ENCODE measurements at places on chromosomes 6 and 20.

GRCh38 chr6:154352898-154353585 lies 3.6 kb downstream of the IPCEF1 start:
- no peak for DNase-seq

- no peak for DNase-seq
Observed at GRCh38 chr6:139663996-139664395, 289.5 kb upstream of the CITED2 start.

DNA sequence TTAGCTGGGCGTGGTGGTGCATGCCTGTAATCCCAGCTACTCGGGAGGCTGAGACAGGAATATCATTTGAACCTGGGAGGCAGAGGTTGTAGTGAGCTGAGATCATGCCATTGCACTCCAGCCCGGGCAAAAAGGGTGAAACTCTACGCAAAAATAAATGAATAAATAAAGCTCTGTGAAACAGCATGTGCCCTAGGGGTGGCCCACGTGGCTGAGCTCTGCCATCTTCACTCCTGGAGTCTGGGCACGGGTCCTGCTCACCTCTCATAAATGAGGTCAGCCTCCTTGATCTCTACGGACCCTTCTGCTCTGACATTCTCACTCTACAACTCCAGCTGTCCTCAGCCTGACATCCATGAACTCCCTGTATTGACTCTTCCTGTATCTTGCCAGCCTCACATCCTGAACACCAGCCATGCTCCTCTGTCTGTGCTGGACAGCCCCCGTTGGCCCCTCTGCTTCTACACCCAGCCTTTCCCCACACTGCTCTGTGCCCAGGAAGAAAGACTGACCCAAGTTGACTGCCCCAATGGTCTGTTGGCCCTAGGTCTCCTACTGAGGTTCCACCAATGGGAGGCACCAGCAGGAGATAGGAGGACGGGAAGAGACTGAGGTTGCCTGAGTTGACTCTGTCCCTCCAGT lies 21.9 kb downstream of the CPNE5 start:
- no peak for DNase-seq

GRCh38 chr20:51034988-51035656 lies 12.2 kb upstream of the KCNG1 start:
- DNase-seq, result no peak

GRCh38 chr6:115214283-115214682 lies 846.4 kb downstream of the FRK start:
- no peak for DNase-seq

- DNase-seq, result no peak
Observed at GRCh38 chr20:50689864-50690649, 1.3 kb downstream of the RIPOR3 start.

- no peak for DNase-seq
Observed at GRCh38 chr20:62381202-62381797, 5.6 kb upstream of the RPS21 start.

GRCh38 chr6:108764580-108764950 lies 83.7 kb upstream of the ARMC2 start:
- DNase-seq, result no peak

DNA sequence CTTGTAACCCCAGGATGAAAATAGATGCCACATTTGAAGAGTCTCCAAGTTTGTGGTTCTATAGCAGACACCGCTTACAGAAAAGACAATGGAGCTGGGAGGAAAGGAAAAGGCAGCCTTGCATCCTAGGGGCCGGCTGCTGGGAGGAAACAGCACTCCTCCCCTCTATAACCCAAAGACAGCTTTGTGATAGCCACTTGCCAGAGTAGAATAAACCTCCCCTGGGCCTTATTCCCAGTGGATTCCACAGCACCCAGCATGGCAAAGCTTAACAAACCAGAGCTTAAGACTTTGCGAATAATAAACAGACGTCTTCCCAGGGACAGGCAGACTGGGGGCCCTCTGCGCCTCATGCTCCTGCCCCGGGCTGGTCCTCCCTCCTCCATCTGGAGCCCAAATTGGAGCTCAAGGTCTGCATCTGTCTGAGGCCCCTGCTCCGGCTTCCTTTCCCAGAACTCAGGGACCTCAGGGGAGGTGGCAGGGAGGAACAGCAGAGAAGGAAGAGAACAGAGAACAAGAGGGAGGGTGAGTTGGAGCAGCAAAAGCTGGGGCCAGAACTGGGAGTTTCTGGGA lies 8.8 kb upstream of the TAF8 start:
- DNase-seq, result no peak

DNA sequence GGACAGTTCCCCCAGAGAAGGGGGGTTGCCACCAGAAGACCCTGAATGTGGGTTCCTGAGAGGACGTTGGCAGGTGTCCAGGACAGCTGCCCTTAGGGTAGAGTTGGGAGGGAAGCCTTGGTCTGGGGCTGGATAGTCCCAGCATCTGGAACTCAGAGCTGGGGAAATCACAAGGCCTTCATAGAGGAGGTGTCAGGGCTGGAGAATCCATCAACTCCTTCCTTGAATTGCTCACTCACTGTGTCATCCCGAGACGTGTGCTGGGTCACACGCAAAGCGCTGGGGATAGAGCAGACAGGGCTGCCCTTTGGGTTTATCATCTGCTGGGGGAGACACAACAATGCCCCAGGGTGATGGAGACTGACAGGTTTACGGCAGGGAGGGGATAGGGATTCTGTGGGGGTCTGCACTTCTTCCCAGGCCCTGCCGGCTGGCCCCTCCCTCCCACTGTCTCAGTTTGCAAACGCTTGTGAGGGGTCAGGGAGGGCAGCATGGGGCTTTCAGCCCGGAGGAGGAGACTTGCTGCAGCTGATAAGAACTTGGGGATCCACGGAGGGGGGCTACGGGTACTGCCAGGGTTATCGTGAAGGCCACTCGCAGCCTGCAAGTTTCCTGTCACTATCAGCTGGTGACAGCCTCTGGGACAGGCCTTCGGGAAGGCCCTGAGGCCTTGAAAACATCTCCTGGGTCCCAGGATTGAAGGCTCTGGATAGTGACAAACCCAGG lies 18.6 kb downstream of the RBM38 start:
- DNase-seq, result no peak

- DNase-seq, result no peak
Observed at GRCh38 chr20:47188540-47188939, 168.0 kb downstream of the ZMYND8 start.

GRCh38 chr6:14209000-14209399 lies 91.4 kb downstream of the CD83 start:
- DNase-seq, result no peak

GRCh38 chr6:144305985-144306384 lies 20.9 kb downstream of the UTRN start:
- no peak for DNase-seq

DNA sequence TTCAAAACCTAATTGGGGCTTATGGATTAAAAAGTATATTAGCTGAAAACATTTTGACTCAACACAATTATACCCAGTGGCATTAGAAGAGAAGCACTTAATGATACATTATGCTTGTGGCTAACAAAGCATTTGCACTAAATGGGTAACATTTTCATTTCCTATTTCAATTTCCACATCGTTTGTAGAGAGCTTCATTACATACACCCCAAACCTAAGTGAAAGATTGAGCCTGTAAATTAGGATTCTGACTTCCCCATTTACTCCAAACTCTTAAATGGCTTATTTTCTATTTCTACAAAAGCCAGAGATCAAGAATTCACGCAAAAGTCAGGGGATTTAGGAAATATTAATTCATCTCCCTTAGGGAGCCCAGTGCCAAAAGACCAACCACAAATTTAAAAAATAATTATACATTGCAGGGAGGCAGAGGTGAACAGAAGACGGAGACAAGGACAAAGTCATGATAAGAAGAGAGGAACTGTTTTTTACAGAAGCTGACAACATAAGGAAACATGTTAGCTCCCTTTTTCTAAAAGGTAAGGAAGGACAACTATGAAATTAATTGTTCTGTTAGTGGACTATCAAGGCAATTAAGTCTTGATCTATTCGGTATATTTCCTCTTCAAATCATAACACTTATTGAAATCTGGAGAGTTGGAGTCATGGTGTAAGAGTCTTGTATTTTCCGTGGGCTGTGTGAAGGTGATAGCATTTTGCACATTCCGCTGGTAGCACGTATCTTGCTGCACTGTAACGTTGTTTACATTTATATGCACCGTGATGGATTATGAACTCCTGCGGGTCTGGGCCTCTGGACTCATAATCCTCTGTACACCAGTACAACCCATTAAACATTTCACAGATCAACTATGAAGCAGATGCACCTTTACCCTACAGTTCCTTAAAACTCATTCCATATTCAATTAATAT lies 24.8 kb upstream of the EZR start:
- DNase-seq, result no peak

GRCh38 chr6:161476711-161477110 lies 202.8 kb upstream of the AGPAT4 start:
- no peak for DNase-seq

- DNase-seq, result no peak
Observed at GRCh38 chr6:105136431-105137350, 43.1 kb downstream of the POPDC3 start.

DNA sequence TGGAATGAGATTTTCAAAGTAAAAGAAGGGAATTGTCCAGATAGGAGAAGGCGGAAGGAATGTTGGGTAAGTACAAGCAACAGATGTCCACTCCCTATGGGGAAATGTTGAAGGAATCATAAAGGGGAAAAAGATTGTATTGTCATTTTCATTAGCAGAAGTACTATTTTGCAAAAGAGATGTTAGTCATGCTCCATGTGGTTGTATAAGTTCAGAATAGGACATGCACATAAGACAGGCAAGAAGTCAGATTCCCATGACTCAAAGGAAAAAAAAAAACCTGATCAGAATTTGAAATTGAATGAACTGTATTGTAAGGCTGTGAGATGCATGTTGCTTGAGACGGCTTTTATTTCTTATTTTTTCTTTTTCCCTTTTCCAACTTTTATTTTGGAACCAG lies 36.8 kb downstream of the GRM1 start:
- DNase-seq, result no peak

- DNase-seq, result no peak
Observed at GRCh38 chr6:85449818-85450759, at the start of gene NT5E. NT5E (plus strand) TSS chr6:85450083; CDS start chr6:85450140, 57 bp downstream.

DNA sequence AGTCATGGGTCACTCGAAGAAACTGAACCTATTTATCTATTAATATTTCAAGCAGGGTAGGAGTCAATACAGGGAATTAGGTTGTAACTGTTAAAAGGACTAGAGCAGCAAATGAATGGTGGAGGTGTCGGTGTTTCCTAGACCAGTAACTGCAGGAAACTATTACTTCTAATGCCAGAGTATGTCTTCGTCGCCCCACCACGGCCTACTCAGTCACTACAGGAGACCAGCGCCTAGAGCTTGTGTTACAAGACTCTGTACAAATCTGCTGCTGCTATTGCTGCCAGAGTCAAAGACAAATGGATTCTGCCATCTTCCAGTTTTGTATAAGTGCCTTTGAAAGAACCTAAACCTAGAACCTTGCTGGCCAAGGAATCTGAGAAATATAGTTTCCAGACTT lies 343.9 kb downstream of the SOX4 start:
- no peak for DNase-seq

DNA sequence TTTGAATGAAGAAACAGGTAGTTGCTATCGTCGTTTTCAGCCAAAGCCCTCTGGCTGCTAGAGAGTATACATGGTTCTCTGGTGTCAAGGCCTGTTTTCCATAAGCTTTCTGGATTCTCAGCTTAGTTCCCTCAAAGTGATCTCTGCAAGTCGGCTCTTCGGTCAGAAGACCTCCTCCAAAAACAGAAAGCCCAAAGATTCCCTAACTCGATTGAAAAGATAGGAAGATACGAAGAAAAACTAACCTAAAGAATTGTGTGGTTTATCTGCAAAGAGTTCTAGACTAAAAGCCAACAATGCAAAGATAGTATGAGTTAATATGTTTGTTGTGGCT lies 545 bp upstream of the ASCC3 start:
- no peak for DNase-seq

GRCh38 chr20:9269280-9269971 lies 200.5 kb downstream of the PLCB4 start:
- DNase-seq, result no peak

DNA sequence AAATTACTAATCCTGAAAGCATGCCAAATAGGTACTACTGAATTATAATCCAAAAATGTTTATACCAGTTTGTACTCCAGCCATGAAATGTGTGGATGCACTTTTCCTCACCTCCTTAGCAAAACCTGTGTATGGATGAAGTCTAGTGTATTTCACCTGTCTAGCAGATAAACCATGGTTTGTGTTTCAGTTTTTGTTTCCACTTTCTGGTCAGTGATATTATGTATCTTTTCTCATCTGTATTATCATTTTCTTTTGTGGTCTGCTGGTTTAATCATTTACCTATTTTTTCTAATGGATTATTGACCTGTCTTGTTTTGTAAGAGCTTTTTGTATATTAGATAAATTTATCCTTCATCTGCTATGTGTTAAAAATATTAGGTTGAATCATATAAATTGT lies 41.0 kb upstream of the TMEM217 start:
- DNase-seq, result no peak

- DNase-seq, result no peak
Observed at GRCh38 chr6:72820906-72821305, 199.0 kb downstream of the KCNQ5 start.

- DNase-seq, result no peak
Observed at GRCh38 chr6:39387785-39388184, 65.3 kb upstream of the KCNK16 start.

DNA sequence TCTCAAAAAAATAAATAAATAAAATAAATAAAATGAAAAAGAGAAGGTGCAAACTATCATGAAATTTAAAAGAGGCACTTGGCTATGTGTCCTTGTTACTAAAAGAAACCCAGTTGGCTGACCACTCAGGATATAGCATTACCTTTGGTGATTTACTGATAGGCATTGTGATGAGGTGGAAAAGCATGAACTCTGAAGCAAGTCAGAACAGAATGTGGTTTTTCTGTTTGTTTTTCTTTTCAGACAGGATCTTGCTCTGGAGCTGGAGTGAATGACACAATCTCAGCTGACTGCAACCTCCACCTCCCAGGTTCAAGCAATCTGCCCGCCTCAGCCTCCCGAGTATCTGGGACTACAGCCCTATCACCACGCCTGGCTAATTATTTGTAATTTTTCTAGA lies 31.9 kb downstream of the ZNF184 start:
- DNase-seq, result no peak

- no peak for DNase-seq
Observed at GRCh38 chr6:53325785-53326184, 23.0 kb downstream of the ELOVL5 start.

DNA sequence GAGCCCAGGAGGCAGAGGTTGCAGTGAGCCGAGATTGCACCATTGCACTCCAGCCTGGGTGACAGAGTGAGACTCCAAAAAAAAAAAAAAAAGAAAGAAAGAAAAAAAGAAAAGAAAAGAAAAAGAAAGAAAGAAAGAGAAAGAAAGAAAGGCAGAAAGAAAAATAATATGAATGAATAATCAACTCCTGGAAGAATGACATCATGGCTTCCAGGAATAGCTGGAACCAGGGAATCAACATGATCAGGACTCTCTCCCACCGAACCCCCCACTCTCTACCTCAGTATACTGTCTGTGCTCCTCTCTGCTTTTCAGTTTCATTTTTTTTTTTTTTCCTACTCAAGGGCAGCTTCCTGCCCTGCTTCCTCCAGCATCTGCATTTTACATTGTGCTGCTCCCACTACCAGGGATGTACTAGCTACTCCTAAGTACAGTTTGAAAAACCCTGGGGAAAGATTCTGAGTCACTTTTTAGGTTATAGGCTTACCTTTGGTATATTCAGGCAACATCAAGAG lies 19.7 kb upstream of the MTCL3 start:
- no peak for DNase-seq
